ENCODE measurements at places on chromosomes 3 and 15. TPM values are rescaled to one million over a fixed set of nuclear protein-coding genes. Genes with fewer than 3 reads are reported as not detected.

LSG1 gene
- 24.6 TPM for total RNA-seq

CCR1 gene
- total RNA-seq: not detected

GATA2 gene
- 79.2 TPM for total RNA-seq

STARD9 gene
- 2.2 TPM for total RNA-seq

KCTD6 gene
- 9.6 TPM for total RNA-seq

GRAMD2A gene
- not detected for total RNA-seq

DNAJA4 gene
- total RNA-seq: 0.56 TPM

HYAL1 gene
- total RNA-seq: not detected

RARB gene
- not detected for total RNA-seq

IRAK2 gene
- 2.6 TPM for total RNA-seq

EHHADH gene
- total RNA-seq: 4.2 TPM

C3orf22 gene
- total RNA-seq: not detected

TMCC1 gene
- 16.8 TPM for total RNA-seq

NEO1 gene
- 5.8 TPM for total RNA-seq

COPG1 gene
- total RNA-seq: 379 TPM

GPD1L gene
- total RNA-seq: 6.3 TPM

IFT57 gene
- 64.1 TPM for total RNA-seq

FES gene
- 1.1 TPM for total RNA-seq

TRIM42 gene
- not detected for total RNA-seq

WDR48 gene
- total RNA-seq: 27.5 TPM

ERC2 gene
- not detected for total RNA-seq

ATP8B4 gene
- total RNA-seq: 0.39 TPM

CD200 gene
- not detected for total RNA-seq

C3orf49 gene
- not detected for total RNA-seq
